ENCODE measurements at places on chromosomes 5 and 9. TPM values are rescaled to one million over a fixed set of nuclear protein-coding genes. Genes with fewer than 3 reads are reported as not detected.

- DNase-seq = peak; percentile 61
Measured at GRCh38 chr5:318341-318897, 3.1 kb upstream of the AHRR start.

- DNase-seq = no peak
Measured at GRCh38 chr5:15069407-15069905, 197.9 kb upstream of the ANKH start.

DNA sequence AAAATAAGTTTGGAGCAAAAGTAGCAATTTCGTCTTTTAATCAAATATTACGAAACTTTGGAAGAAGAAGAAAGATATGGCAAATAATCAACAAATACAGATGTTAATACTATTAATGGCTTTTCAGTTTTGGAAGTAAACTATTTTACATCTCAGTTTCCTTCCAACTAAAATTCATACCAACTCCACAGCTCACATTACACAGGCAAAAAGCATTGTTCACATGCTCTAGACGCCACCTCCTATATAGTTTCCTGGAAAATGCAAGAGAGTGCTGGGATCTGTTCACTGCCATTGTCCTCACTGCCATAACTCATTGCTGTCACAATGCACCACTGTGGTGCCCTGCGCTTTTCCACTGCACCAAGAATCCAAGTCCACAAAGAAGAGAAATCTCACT is 149.0 kb upstream of the FTMT start:
- DNase-seq = no peak

DNA sequence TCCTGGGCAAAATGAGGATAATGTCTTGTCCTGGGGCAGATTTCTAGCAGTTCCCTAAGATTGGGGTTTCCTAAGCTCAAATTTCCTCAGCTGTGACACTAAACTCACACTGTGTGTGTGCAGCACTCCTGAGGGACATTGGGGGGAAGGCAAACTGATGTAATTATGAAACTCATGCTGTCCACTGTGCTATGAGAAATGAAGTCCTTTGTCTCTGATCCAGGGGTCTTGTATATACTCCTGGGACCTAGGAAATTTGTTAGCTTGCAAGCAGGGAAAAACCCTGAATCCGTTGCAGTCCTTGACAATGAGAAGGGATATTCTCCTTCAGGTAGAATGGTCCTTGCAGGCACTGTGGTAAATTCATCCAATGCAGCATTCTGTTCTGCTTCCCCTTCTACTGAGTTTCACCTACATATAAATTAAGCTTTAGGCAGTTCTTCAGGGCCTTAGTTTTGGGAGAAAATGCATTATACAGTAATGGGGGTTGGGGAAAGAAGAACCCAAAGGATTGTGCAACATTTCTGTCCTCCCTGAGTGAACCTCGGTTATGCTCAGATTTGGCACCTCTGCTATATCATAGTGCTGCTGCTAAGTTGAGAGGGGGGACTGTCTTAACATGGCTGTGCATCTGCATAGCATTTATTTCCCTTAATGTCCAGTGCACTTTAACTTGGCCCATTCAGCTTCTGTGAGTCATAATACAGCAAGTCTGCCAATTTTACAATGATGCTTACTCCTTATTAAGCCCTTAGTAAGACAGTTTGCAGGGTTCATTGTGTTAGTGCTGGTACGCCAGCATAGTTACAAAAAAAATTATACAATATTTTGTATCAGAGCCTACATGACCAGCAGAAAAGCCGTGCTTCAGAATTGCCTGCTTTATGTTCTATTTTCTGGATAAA is 80.2 kb downstream of the PJA2 start:
- no peak for DNase-seq

GRCh38 chr5:142979636-142980035 is 209.5 kb downstream of the ARHGAP26 start:
- DNase-seq = no peak

DNA sequence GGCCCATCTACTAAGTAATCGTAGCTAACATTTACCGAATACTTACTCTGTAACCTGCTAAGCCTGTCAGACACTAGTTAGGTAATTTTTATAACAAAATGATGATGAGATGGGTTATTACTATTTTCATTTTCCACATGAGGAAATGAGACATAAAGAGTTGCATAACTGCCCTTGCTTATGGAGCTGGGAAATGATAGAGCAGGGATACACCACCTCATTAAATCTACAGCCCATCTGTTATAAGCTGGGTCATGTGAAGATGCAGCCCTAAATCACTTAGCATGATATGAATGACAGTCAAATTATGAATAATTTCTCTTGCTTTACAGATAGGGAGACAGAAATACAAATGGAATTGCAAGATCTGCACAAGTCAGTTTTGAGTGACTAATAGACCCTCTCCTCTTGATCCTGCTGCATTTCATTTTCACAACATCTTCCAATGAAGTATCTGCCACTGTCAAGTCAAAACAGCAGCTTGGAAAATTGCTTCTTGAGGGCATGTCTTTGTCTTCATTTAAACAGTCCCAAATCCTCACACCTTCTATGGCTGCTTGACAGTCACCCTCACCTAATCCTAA is 364.7 kb downstream of the PRELID2 start:
- DNase-seq = no peak

DNA sequence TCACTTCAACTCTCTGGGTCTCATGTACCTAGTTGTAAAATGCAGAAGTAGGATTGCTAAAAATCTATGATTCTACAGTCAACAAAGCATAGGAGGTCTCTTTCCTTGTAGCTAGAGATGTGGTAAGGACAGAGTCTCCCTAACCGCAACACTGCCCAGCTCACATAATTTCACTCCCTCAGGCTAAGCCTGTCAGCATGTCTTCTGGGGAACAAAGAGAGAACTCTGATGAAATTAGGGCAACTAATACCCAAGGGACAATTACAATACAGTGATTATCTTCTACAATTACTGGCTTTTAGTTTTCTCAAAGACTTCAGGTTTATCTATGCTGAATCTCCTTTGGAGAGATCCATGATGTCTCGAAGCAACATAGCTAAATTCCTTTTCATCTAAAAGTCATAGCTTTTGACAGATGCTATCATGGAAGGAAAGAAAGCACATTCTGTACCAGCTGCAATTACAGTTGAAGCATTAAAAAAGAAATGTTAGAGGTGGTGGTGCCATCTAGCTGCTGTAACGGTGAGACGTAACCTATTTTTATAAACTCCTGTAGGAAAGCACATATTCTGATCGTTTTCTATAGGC is 141.1 kb upstream of the TARS1 start:
- no peak for DNase-seq

DNA sequence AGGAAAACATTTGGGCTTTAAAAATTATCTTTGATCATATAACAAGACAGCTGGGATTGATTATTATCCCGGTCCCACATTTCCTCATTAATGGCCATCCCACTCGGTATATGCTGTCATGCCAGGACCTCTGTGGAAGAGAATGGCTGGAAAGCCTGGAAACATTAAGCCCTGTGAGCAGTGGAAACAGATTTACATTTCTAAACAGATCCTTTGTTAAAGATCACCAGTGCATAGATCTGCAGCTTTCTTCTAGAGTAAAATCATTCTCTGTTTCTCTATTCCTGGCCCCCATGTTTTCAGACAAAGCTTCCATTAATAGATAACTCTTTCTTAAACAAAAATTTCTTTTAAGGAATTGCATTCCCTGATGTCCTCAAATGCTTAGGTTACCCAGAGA is 152.2 kb downstream of the CAVIN4 start:
- no peak for DNase-seq

DNA sequence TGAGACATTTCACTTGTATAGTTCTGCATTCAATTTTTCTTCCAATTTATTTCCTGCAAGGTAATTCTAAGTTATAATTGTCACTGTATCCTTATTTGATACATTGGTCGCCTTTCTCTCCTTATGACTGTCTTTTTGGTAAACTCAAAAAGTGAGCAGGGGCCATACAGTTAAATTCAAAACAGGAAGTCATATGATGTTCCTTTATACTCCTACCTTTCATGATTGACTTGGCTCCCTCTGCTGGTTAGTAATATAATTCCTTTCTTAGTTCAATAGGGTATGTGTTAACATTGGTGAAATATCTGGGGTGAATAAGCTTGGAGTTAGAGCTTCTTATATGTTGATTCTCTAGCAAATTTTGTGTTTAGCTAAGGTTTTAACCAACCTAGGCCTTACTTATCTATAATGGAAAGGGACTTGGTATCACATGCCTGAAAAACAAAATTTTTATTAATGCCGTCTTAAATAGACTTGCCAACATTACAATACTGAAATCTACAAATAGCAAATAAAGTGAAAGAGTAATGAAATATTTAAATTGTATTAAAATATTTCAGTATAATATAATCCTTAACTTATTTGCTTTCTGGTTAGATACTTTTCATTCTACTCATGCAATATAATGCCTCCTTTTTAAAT is 6.0 kb upstream of the NIPBL start:
- no peak for DNase-seq

DNA sequence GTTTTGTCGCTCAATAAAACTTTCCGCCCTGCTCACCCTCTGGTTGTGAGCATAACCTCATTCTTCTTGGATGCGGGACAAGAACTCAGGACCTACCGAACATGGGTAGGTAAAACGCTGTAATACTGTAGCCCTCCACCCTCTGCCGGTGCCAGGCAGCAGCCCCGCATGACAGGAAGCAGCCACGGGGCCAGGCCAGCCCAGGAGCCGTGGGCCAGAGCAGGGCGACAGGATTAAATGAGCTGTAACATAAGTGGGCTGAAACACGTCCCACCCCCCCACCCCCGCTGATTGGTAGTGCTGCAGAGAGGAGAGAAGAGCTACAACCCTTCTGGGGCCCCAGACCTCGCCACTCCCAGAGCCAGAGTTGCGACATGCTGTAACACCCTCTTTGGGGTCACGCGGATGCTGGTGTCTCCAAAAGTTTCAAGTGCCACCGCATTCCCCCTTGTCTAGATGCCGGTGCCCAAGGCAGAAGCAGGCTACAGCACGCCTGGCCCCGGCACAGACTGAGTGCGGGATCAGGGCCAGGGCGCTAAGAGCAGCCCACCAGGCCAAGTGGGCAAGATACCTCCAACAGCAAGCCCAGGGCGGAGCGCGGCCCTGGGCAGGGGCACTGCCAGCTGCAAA is 81.8 kb downstream of the FBXW11 start:
- no peak for DNase-seq

- no peak for DNase-seq
Measured at GRCh38 chr9:74573640-74574191, 76.6 kb downstream of the RORB start.

- DNase-seq = no peak
Measured at GRCh38 chr9:11500780-11501179, 888.0 kb upstream of the PTPRD start.

- peak; percentile 48 for DNase-seq
Measured at GRCh38 chr9:93210324-93210973, 26.5 kb downstream of the WNK2 start.

GRCh38 chr9:134317790-134318414 is 8.4 kb upstream of the RXRA start:
- peak; percentile 35 for DNase-seq

DNA sequence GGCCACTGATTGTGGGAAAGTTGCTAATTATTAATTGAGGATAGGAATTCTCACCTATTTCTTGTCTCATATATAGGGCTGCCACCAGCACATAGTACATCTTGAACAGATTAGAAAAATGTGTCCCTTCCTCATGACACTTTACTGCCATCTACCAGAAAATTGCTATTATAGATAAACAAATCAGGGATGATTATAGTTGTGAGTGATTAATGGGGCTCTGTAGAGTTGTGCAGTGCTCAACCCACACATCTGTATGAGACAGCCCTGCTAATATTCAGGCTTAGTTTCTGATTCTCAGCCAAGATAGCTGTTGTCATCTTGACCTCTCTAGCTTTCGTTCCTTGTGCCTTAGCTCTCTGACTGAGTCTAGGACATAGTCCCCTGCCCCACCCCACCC is 373.3 kb downstream of the TLE4 start:
- DNase-seq = no peak

- no peak for DNase-seq
Measured at GRCh38 chr5:172123269-172123692, 64.7 kb downstream of the STK10 start.

DNA sequence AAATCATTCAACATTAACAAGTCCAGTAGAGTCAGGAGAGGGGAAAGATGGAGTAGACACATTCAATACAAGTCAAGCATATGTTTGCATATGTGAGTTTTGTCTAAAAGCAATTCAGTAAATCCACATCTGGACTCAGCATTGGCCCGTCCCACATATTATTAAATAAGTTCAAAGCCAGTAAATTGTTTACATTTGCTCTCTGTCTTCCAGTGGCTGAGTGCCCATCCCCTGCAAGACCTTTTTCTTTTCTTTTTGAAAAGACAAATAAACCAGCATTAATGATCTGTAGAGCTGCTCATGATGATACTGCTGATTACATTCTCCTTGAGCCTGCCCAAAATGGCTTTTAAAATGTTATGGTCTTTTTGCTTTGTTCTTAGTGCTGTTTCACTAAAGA is 71.1 kb downstream of the TNC start:
- DNase-seq = no peak

GRCh38 chr5:37918424-37918823 is 78.6 kb upstream of the GDNF start:
- peak; percentile 22 for DNase-seq

- peak; percentile 98 for DNase-seq
Measured at GRCh38 chr5:80407735-80408483, at the start of gene ZFYVE16. ZFYVE16 (plus strand) TSS chr5:80408064; CDS start chr5:80434148, 26,084 bp downstream.

The FOXD4 gene
- total RNA-seq = 0.35 TPM

The ZNF883 gene
- total RNA-seq = 1.0 TPM

The PCDHGB6 gene
- total RNA-seq = 2.8 TPM

The STPG3 gene
- not detected for total RNA-seq

The AGGF1 gene
- total RNA-seq = 7.7 TPM

The EQTN gene
- not detected for total RNA-seq

The PCDH12 gene
- total RNA-seq = 0.55 TPM

The PPP2R2B gene
- 0.69 TPM for total RNA-seq

The CCDC183 gene
- 2.7 TPM for total RNA-seq

Data from pancreas (tissue), 10 donors.